Stimulated activated CD8-positive, alpha-beta memory T cell treated with anti-CD3 and anti-CD28 coated beads, Interleukin-12 subunit alpha, Interleukin-12 subunit beta, amount 100 ng/mL, for 4 hours (primary cell): ENCODE measurements at places on chromosomes 12 and 14.

GRCh38 chr12:11568762-11569478 lies 80.6 kb upstream of the ETV6 start:
- no peak for DNase-seq

GRCh38 chr12:119245904-119246494 lies 67.3 kb downstream of the HSPB8 start:
- DNase-seq = no peak

DNA sequence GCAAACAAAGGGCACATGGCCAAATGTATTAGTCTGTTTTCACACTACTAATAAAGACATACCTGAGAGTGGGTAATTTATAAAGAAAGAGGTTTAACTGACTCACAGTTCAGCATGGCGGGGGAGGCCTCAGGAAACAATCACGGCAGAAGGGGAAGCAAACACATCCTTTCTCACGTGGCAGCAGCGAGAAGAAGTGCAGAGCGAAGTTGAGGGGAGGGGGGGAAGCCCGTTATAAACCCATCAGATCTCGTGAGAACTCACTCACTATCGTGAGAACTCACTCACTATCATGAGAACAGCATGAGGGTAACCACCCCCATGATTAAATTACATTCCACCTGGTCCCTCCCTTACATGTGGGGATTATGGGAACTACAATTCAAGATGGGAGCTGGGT lies 66.1 kb downstream of the ST8SIA1 start:
- no peak for DNase-seq

- no peak for DNase-seq
These were observed 124.6 kb downstream of the BCL11B start for GRCh38 chr14:99147366-99147740.

GRCh38 chr12:26789731-26790644 lies 43.0 kb downstream of the ITPR2 start:
- DNase-seq = no peak

DNA sequence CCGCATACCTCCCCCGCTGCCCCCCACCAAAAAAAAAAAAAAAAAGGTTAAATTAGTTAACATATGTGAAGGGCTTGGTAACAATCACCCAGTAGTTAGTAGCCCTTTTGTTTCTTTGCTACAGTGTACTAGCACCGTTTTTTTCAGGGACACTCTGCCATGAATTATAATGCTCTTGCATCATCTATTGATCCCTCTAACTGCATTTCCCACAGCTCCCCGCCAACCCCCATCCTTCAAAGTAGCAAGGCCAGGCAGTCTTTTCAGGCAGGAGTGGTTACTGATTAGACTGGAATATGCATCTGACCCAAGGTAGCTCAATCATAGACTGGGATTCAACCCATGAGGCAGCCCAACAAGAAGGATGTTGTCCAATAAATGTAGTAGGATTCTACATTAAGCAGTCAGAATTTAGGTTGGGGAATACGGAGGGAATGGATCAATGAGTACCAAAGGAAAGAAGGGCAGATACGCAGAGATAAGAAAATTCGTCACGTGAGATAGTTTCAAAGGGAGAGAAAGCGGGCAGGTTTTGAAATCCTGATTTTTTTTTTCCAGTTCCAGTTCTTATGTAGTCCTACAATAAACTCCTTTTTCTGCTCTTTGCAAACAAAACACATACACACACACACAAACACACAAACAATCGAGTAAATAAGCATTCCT lies 39.8 kb upstream of the CRACR2A start:
- DNase-seq = no peak

- no peak for DNase-seq
These were observed 37.5 kb upstream of the CHGA start for GRCh38 chr14:92885279-92886061.
